Activated T-cell treated with anti-CD3 and anti-CD28 coated beads for 24 hours (primary cell): ENCODE measurements at places on chromosomes 13 and 19.

DNA sequence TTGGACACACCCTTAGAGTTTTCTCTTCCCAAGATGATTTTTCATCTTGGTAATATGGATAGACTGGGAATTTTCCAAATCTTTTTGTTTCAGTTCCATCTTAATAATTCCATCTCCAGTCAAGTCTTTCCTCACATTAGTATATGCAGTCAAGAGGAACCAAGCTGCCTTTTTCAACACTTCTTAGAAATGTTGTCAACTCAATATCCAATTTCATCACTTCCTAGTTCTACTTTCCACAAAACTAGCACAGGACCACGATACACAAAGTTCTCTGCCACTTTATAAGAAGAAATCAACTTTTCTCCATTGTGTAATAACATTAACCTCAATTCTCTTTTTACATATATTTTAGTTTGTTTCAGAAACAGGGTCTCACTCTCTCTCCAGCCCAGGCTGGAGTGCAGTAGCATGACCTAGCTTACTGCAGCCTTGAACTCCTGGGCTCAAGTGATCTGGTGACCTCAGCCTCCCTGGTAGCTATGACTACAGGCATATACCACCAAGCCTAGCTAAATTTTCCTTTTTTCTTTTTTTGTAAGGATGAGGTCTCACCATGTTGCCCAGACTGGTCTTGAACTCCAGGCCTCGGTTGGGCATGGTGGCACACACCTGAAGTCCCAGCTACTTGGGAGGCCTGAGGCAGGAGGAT, 15.5 kb downstream of the ZNF443 start:
- DNase-seq = no peak

DNA sequence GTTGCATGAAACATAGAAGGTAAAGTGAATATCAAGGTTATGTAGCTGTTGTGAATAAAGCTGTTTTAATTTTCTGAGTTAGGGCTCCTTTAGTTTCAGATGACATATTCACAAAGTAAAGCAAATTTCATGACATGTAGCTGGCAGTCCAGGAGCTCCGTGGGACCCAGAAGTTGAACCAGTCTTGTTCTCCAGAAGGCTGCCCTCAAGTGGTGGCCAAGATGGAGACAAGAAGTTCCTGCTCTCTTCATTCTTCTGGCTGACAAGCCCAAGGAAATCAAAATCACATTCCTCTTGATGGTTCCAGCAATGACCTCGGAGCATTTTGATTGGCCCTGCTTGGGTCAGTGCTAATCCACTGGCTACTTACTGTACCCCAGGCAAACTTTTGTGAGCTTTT, 128.7 kb downstream of the LIG4 start:
- no peak for DNase-seq

DNA sequence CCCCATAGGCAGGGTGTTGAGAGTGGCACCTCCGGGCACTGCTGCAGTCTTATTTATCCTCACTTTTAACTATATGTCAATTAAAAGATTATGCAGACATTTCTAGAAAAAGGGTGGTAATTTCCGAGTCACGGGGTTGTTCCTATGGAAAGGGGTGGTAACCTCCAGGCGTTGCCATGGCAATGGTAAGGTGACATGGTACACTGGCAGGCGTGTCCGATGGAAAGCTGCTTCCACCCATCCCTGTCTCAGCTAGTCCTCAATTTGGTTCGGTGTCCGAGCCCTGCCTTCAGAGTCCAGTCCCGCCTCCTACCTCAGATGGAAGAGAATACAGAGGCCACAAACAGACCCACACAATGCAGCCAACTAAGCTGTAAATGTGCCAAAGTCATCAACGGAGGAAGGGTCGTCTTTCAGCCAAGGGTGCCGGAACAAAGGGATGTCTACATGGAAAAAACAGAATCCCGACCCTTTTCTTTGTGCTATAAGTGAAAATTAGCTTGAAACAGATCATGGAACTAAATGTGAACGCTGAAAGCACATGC, 72.6 kb upstream of the C13orf46 start:
- DNase-seq = no peak

DNA sequence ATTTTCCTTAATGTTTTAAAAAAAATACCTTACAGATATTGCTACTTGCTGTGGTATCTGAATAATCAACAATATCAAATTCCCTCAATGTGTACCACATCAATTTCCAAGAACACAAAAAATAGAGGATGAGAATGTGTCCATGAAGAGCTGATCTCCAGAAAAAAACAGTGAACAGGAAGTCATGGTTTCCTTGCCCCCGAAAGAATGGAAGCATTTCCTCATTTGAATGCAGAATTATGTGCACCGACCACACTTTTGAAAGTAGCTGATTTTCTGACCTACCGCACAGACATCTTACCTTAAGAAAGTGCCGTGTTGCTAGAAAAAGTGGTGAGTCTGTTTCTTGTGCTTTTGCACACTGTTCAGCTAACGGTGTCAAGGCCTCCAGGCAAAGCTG, 13.4 kb upstream of the EEF1AKMT1 start:
- DNase-seq = no peak

GRCh38 chr19:58033741-58034476, at the start of gene ZSCAN1:
Gene ZSCAN1, plus strand, starts transcription at chr19:58034025. Its CDS starts 3,812 bp downstream, at chr19:58037837.
- DNase-seq = peak; percentile 11

DNA sequence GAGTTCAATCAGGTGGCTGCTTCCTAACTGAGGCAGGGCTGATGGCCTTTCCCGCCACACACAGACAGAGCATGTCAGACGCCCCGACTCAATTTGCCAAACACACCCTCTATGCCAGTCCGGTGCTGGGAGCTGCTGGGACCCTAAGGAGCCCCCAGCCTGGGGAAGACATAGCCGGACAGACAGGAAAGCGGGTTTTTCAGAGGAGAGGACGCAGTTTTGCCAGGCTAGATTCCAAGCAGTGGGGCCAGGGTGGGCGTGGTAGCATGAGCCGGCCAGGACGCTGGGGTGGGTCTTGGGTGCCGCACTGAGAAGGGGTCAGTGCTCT, 19.8 kb downstream of the MAST3 start:
- no peak for DNase-seq

GRCh38 chr19:52221831-52222375, 32.1 kb downstream of the PPP2R1A start:
- no peak for DNase-seq

DNA sequence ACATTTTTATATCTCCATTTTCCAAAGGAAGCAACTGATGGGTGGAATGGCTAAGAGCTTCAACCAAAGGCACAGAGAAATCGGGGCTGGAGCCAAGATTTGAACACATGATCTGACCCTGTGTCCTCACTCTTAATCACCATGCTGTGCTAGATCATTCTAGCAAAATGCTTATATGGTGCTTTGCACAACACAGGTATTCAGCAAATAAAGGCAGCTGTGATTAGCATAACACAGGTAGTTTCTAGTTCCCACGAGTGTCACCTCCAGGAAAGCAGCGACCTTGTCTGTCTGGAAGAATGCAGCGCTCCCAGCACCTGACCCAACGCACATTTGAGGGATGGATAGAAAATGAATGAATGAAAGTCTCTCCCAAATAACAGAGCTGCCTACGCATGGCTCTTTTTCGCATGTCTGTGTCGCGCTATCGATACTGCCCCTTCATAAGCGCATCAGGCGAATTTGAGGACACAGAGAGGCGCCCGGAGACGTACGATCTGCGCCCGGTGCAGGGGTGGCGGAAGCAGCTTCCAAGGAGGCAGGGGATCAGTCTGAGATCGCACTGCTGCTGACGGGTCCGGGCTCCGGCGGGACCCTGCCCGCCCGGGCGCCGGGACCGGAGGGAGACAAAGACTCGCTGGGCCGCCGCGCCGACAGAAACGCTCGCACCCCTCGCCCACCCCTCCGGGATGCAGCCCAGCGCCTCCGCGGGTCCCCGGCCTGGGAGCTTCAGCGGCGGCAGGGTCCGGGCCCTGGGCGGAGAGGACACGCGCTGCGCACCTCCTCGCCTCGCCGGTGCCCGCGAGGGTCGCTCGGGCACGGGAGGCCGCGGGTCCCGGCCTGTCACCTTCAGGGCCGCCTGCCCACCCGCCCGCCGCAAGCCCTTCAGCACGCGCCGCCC, 609 bp downstream of the EPS15L1 start:
- DNase-seq = no peak

- DNase-seq = no peak
Observed at GRCh38 chr19:51810223-51810622, 15.3 kb downstream of the FPR3 start.

- no peak for DNase-seq
Observed at GRCh38 chr13:65808061-65808460, 1422.1 kb downstream of the PCDH9 start.
